ENCODE measurements at places on chromosomes 13 and 19. TPM values are rescaled to one million over a fixed set of nuclear protein-coding genes. Genes with fewer than 3 reads are reported as not detected.

TMEM190 gene
- not detected for total RNA-seq

DAND5 gene
- total RNA-seq = not detected

DNA sequence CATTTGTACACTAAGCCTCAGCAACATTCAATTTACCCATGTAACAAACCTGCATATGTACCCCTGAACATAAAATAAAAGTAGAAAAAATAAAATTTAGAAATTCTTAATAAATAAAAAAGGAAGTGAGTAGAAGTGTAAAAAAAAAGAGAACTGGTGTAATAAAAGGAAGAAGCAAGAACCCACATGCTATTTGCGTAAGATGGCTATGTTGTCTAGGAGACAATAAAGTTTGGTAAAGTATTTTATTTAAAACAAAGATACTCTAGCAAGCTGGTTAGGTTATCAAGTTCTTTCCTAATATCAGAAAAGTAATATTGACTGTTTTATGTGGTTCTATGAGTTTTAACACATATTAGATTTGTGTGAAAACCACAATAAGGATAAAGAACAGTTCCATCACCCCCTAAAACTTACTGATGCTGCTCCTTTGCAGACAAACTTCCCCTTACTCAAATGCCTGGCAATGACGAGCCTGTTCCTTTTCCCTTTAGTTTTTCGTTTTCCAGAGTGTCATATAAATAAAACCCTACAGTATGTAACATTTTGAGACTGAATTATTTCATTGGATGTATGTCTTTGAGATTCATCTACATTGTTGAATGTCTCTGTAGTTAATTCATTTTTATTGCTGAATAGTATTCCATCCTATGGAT is 98.9 kb downstream of the TNFSF13B start:
- no peak for DNase-seq

- no peak for DNase-seq
Measured at GRCh38 chr13:36450534-36450933, 18.2 kb downstream of the CCNA1 start.

- DNase-seq = no peak
Measured at GRCh38 chr19:23665651-23666410, 21.2 kb downstream of the ZNF675 start.

GRCh38 chr13:50650592-50651504 is 192.6 kb downstream of the DLEU7 start:
- DNase-seq = no peak

DNA sequence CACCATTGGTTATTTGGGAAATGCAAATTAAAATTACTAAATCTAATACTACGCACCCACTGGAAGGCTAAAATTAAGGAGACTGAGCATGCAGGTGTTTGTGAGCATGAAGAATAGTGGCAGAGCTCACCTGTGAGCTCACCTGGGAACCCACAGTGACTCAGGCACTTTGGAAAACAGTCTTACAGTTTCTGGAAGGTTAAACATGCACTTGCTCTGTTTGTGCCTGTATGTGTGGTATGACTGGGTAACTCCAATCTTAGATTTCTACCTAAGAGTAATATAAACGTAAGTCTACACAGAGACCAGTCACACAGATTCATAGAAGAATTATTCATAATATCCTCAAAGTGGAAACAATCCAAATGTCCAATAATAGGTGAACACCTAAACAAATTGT is 318.8 kb downstream of the ATP8A2 start:
- DNase-seq = no peak

DNA sequence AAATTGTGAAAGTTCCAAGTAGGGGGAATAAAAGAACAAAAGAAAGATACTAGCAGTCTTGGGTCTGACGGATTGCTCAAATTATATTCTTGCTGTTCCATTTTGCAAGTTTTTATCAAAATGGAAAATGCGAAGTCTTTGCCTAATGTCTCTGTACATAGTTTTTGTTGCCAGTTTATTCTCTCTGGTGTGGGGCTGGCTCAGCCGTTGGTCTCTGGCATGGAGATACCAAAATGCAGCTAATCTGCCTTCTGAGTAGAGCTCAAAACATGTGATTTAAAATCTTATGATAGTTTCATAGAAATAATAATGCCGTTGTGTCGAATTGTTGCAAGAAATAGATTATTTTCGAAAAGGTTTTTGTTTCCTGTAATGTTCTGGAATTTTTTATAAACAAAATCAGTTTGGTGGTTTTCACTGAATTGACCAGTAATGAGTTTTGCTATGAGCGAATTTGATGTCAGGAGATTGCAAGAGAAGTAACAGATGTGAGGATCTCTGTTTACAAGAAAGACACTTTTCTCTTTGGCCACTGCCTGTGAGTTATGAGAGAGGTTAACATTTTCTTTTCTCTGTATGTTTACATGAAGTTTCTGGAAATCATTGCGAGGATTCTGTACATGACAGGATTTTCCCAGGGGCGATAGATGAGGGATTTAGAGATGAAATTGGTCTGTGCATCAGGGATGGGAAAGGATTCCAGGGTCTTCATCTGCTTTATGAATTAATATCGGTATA is 147.0 kb downstream of the DCT start:
- DNase-seq = no peak

Data from activated T-cell treated with anti-CD3 and anti-CD28 coated beads, Interleukin-2, amount 50 U/mL, for 4 hours (primary cell).